ENCODE measurements at places on chromosomes 5 and 9. TPM values are rescaled to one million over a fixed set of nuclear protein-coding genes. Genes with fewer than 3 reads are reported as not detected.

The ARHGEF37 gene
- total RNA-seq = 5.3 TPM

The SPATA31E1 gene
- not detected for total RNA-seq

The ASPN gene
- 10.4 TPM for total RNA-seq

The HTR4 gene
- not detected for total RNA-seq

The CD72 gene
- 1.0 TPM for total RNA-seq

The ADAMTS2 gene
- total RNA-seq = 27.0 TPM

The LEAP2 gene
- total RNA-seq = 0.33 TPM

The IL13 gene
- not detected for total RNA-seq

The CLK4 gene
- total RNA-seq = 23.4 TPM

The HNRNPH1 gene
- total RNA-seq = 630 TPM

The ANAPC2 gene
- 15.9 TPM for total RNA-seq

The SLC6A18 gene
- total RNA-seq = not detected

The DNLZ gene
- 14.6 TPM for total RNA-seq

The TOR2A gene
- total RNA-seq = 3.6 TPM

The PTGR1 gene
- 126 TPM for total RNA-seq

The HBEGF gene
- total RNA-seq = 1.8 TPM

The DTWD2 gene
- 5.4 TPM for total RNA-seq

The JAKMIP2 gene
- total RNA-seq = 1.3 TPM

The CCNJL gene
- not detected for total RNA-seq

The OSTF1 gene
- total RNA-seq = 49.9 TPM
